ENCODE measurements at places on chromosomes 7 and 10. TPM values are rescaled to one million over a fixed set of nuclear protein-coding genes. Genes with fewer than 3 reads are reported as not detected.

The CALHM3 gene
- total RNA-seq, result not detected

The IQUB gene
- total RNA-seq, result 0.26 TPM

The FFAR4 gene
- total RNA-seq, result not detected

The THSD7A gene
- 2.0 TPM for total RNA-seq

The SPDYE11 gene
- total RNA-seq, result not detected

The KCNMA1 gene
- total RNA-seq, result 98.1 TPM

The KCNH2 gene
- not detected for total RNA-seq

The TUBAL3 gene
- not detected for total RNA-seq

The PEX1 gene
- total RNA-seq, result 17.0 TPM
